ENCODE measurements at places on chromosomes 1 and 21.

- no peak for DNase-seq
These were observed 10.6 kb upstream of the HLCS start for GRCh38 chr21:36976882-36977651.

DNA sequence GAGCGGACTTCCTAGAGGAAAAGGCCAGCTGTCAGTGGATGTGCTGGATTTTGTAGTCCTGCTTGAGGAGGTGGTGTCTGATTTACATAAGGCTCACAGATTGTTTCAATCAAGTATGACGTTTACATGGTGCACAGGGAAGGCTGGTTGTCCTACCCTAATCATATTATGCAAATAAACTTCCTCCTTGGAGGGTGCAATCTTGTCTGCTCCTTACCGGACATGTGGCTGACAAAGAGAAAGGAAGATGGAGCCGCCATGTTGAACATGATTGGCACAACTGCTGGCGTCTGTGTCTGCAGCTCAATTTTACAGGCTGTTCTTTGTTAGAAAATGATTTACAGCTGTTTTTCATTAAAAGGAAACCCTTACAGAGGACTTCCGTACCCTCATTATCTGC is 1656.1 kb downstream of the KCNT2 start:
- no peak for DNase-seq

DNA sequence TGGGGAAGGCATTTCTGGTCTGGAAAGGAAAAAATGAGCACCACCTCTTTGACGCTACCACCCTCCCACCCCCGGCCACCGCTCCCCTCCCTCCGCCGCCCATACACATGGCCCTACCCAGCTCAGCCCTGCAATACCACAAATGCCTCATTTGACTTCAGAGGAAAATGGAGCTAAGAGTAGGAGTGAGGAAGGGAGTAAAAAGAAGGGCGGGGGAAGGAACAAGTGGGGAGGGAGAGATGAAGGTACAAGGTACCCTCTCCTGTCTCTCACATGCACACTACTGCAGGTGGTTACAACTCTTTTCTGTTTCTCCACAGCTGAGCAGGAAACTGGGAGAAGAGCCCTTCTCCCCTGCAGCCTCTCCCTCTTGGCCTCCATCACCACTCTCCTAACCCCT is 7.1 kb downstream of the SYT2 start:
- no peak for DNase-seq

GRCh38 chr1:169933984-169934725 is 40.5 kb upstream of the SCYL3 start:
- no peak for DNase-seq

DNA sequence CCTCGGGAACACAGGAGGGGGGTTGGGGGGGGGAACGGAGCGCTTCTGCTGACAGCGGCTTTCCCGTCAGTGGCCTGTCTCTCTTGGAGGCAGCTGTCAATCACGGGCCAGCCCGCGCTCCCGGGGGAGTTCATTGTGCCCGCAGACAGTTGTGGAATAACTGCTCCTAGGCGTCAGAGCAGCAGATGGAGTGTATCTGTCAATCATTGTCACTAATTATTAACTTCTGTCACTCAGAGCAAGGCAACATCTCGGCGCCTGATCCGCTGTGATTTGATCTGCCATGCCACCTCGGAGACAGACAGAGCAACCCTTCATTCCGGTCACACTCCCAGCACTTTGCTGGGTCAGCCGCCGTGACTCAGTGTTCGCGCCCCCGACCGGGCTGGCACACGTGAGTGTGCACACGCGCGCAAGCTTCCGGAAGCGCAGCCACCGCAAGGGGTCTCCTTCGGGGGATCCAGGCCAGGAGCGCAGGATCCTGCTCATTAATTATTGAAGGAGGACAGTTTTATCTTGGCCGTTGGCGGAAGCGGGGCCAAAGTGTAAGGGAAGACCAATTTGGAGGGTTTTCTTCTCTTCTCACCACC is 75.8 kb downstream of the RRAGC start:
- DNase-seq = no peak

GRCh38 chr1:68188060-68188538 is 44.2 kb downstream of the WLS start:
- DNase-seq = no peak
